ENCODE measurements at places on chromosomes 13 and 19.

GRCh38 chr13:42119875-42120274, 71.4 kb downstream of the DGKH start:
- no peak for DNase-seq

GRCh38 chr13:80463673-80464352, 122.9 kb upstream of the SPRY2 start:
- DNase-seq = no peak

GRCh38 chr13:113592571-113592970, 8.0 kb downstream of the TFDP1 start:
- DNase-seq = no peak

DNA sequence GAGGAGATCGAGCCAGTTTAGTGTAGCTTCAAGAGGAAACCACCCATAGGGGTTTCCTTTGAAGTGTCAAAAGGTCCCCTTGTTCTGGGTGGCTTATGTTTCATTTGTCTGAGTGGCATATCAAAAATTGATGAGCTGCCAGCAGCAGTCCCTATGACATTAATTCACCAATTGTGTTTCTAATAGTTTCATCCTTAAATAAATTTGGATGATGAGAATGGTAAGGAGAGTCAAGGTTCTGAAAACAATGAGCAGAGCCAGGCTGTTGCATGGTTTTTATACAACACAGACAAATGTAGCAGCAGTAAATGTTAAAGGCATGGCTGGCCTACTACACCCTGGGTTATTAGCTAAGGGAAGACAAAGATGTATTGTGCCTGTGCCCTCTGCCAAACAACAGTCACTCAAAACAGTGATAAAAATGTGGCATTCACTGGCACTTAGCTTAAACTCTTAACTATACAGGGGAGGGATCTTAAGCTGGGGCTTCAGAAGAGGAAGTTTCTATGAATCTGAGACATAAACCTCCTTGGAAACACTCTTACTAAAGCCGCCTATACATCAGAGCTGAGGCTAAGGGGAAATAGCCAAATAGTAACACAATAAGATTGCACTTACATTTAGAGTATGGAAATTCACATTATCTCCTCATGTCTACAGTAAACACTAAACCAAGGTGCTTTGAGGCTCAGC, 200.5 kb downstream of the POU4F1 start:
- DNase-seq = no peak

GRCh38 chr13:53182724-53183123, 154.1 kb downstream of the OLFM4 start:
- DNase-seq = no peak

DNA sequence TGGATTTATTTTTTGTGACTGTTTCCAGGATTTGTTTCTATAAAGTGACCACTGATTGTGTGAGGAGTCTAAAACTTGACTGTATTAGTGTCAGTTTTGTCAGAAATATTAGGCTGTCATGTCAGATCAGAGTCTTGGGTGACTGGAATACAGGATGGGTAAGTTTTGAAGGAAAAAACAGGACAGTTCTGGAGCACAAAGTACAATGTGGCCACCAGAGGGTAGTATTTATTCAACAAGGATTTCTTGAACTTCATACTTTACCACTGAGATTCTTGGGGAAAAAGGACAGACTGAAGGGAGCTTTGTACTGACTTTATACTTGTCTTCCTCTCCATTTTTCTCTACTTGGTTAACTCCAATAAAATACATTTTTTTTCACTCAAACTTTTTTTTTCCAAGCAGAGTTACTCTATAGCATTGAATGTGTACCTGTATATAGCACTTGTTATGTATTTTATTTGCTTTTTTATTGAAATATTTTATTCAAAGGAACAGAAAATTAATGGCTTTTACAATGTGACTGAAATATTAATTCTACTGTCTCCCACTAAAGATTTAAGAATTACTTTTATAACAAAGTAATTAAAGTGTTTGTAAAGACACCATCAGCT, 51.1 kb downstream of the LMO7 start:
- no peak for DNase-seq

DNA sequence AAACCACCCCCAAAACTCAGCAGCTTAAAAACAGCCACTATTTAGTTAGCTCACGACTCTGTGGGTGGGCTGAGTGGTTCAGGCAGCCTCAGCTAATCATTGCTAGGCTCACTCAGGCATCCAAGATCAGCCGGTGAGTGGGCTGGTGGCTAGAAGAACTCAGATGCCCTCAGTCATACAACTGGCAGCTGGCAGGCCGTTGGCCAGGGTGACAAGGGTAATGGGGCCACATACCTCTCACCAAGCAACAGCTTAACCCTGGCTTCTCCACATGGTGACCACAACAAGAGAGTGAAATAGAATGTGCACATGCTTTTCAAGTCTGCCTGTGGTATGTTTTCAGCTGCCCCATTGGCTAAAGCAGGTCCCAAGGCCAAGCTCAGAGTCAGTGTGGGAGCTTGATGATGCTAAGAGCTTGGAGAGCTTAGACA, 435.4 kb upstream of the TSHZ3 start:
- no peak for DNase-seq

GRCh38 chr13:112733661-112734379, 44.0 kb downstream of the ATP11A start:
- no peak for DNase-seq

- no peak for DNase-seq
These were observed 149.2 kb upstream of the RNF113B start for GRCh38 chr13:98326291-98326690.

- DNase-seq = no peak
These were observed 15.5 kb downstream of the CEACAM1 start for GRCh38 chr19:42512743-42513304.

DNA sequence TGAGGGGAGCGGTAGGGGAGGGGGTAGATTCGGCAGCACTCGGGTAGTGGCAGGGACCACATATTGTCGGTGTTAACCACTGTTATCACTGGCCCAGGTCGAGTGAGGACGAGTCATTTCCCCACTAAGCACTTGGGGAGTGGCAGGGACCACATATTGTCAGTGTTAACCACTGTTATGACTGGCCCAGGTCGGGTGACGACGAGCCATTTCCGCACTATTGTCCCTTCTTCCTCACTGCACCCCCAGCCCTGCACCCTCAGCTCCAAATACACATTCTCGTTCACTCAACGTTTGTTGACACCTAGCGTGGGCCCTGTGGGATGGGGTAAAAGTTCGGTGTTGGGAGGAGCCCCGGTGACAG, 467 bp upstream of the CLN5 start:
- DNase-seq = peak; percentile 54

- DNase-seq = no peak
These were observed 4.4 kb downstream of the FTL start for GRCh38 chr19:48969276-48970138.

DNA sequence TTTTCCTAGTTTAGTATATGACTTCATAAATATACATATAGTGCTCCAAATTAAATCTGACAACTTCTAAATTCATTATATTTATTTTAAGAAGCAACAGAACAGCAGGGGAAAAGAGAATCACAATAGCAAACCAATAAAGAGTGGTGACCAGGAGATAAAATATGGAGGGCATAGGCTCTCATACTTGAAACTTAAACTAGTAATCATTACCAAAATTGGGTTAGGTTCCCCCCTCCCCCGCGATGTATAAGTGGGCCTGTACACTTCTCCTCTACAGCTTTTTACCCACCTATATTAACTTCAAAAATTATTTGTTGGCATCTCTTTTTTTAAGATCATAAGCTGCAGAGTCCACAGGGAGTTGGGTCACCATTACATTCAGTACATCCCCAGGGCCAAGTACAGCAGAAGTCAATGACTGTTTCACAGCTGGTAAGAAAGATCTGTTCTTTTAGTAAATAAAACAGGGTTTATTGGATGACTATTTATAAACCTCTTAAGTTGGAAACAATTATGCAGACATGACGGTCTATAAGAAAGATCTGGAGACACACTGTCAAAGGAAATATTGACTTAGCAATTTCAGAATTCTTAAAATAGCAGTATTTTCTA, 29.4 kb downstream of the KLF12 start:
- no peak for DNase-seq

DNA sequence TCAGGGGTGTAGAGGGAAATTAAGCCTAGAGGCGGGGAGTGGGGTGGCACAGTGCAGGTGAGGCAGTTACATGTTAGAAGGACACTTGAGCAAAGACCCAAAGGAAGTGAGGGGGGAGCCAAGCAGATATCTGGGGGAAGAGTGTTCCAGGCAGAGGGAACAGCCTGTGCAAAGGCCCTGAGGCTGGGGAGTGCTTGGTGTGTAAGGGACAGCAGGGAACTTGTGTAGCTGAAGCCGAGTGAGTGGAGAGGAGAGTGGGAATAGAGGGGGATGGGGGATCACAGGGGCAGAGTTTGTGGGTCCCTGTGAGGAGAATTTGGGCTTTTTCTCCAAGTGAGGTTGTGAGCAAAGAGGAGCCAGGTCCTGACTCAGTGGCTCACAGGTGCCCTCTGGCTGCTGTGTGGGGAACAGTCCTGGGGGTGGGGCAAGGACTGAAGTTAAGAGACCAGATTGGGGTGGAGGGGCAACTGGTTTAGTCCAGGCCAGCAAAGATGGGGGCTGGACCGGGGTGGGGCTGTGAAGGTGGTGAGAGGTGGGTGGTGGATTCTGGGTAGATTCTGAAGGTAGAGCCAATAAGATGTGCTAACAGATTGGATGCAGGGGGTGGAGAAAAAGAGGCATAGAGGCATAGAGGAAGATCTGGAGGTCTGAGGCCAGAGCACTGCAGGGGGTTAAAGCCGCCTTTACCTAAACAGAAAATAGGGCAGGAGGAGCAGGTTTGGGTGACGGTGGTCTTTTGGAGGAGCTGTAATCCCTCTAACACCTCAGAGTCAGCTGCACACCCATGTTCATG, 75.3 kb downstream of the CACNA1A start:
- DNase-seq = peak; percentile 53

DNA sequence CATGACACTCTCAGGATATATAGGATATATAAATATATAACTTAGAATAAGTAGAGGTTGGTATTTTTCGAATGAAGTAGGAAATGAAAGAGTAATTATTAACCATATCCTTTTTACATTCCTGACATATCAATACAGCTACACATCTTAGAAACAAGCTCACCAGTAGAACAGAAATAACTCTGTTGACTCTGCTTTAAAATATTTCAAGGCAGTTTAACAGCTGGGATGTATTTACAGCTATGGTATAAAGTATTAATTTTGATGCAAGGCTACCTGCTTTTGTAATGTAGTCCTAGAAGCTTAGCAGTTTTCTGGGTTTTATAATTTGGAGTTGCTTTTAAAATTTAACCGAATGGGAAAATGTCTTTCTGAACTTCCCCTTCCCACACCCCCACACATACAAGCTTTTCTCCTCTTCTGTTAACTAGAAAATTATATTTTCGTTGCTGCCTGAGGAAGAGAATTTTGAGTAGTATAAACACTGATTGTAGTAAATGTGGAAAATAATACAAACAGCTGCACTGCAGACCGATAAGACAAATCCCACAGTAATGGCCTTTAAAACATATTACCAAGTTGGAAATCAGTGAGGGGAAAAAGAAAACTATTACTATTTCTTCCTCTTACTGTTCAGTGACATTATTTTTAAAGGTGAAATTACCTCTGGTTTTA, 147.7 kb downstream of the GGACT start:
- DNase-seq = no peak

DNA sequence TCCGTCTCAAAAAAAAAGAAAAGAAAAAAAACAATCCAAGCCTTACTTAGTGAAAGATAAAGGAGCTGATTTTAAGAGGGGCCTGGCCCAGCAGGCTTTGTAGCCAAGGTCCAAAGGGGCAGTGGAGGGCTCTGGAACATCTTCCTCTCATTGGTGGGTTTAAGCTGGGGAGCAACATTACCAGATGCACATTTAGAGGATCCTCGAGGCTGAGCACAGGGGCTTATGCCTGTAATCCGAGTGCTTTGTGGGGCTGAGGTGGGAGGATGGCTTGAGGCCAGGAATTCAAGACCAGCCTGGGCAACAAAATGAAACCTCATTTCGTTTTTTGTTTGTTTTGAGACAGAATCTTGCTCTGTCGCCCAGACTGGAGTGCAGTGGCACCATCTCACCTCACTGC, 8.0 kb upstream of the TMEM160 start:
- no peak for DNase-seq

DNA sequence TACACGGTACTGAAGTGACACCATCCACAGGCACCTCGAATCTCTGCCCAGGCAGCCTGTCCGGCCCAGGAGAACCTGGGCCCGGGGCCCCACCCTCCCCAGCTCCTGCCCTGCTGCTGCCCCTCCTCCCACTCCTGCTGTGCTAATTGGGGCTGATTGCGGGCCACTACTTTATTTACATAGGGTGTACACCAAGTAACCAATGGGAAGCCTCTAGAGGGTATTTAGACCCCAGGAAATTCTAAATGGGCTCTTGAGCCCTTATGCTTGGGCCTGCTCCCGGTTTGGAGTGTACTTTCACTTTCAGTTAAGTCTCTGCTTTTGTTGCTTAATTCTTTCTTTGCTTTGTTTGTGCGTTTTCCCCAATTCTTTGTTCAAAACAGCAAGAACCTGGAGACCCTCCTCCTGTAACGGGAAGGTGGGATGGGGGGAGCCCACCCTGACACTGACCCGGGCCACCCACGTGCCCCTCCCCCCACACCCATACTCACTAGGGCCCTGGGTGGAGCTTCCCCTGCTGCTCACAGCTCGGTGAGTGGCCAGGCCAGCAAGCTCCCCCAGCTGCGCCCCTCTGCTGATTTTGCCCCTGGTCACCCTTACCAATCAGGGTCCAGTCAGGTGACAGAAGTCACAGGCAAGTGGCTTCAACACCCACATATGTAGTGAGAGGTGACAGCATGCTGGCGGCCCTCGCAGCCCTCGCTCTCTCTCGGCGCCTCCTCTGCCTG, 9.4 kb downstream of the SCGB2B2 start:
- no peak for DNase-seq

- DNase-seq = no peak
These were observed 225.3 kb downstream of the LACC1 start for GRCh38 chr13:44104969-44105368.

- peak; percentile 63 for DNase-seq
These were observed 1.7 kb downstream of the ELL start for GRCh38 chr19:18519962-18520847.

- no peak for DNase-seq
These were observed at the start of gene CACNG6 for GRCh38 chr19:53991224-53992113. CACNG6 (plus strand) TSS chr19:53991637; CDS start chr19:53992878, 1,241 bp downstream.

DNA sequence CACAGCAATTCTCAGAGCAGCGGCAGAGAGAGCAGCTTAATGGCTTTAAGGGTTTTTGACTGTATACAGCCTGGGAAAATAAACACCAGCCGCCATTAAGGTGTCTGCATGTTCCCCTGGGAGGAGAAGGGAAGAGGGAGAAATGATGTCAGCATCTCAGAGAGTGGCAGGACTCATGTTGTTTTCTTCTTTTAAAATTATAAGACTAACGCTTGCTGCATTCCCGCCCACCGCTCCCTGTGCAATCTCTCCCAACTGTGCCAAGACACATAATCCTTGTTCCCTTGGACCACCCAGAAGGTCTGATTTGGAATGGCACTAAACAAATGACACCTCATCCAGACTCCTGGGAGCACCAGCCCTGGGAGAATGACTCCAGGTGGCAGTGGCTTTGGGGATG, 27.7 kb upstream of the FAM216B start:
- DNase-seq = no peak

DNA sequence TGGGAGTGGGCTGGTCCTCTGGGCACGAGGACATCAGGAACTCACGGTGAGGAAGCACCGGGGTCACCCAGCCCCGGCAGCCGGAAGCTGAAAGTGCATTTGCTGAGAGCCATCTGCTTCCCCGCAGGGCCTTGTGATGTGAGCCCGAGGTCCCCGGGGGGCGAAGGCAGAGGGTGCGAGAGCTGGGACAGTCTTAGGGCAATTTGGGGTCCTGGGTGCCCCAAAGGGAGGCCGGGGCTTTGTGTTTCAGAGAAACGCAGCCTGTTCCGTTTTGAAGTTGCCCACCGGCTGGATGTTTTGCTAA, 4.8 kb downstream of the F2RL3 start:
- no peak for DNase-seq

- no peak for DNase-seq
These were observed 5.4 kb downstream of the UPF3A start for GRCh38 chr13:114286808-114287207.
